Naive thymus-derived CD4-positive, alpha-beta T cell (primary cell): ENCODE measurements at places on chromosomes 2 and 18. TPM values are rescaled to one million over a fixed set of nuclear protein-coding genes. Genes with fewer than 3 reads are reported as not detected.

Gene QPCT
- polyA plus RNA-seq = 0.39 TPM

Gene UCN
- polyA plus RNA-seq = 0.35 TPM

Gene GCC2
- polyA plus RNA-seq = 84.8 TPM

DNA sequence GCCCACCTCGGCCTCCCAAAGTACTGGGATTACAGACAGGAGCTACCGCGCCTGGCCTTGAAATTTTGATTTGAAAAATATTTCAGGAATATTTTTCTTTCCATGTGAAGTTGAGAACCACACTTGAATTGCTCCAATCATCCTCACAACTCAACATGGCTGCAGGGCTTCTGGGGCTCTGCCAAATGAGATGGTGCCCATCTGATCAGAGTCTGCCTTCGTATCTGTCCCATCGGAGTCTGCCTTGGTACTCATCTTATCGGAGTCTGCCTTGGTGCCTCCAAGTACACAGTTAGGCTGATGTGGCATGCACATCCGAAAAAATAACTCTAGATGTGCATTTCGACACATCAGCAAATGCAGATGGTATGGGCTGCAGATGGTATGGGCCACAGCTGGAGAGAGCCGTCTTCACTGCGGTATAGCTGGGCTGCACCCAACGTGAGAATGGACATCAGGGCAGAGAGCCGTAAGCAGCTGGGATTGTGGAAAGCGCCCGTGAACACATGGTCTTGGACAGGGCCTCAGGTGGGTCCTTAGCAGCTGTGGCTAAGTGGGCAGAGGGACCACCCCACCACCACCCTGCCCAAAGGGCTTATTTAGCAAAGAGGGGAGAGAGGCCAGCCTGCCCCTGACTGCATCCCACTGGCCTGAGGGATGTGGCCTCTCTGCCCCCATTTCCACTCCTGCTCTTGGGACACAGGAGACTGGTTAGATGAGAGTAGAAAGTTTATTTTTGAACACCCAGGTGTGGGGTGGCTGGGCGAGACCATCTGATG is 52.1 kb upstream of the RBM44 start:
- no peak for DNase-seq
